ENCODE measurements at places on chromosomes 1 and 21. TPM values are rescaled to one million over a fixed set of nuclear protein-coding genes. Genes with fewer than 3 reads are reported as not detected.
A peak's percentile ranks its signal among the peaks of the same experiment; 100 is the strongest.

GRCh38 chr1:36918604-36919003, 115.7 kb downstream of the GRIK3 start:
- H3K36me3 ChIP-seq = no peaks in the 10 kb centered on the region
- peaks cover 20% of the 10 kb centered on the region for H3K27me3 ChIP-seq
- no peak for DNase-seq
- no peak overlapping the region for H3K27ac ChIP-seq
- H3K4me1 ChIP-seq = no peaks in the 10 kb centered on the region
- no peak overlapping the region for H3K4me3 ChIP-seq

GRCh38 chr21:37039411-37040075, 33.0 kb downstream of the RIPPLY3 start:
- H3K4me1 ChIP-seq = no peaks in the 10 kb centered on the region
- no peaks in the 10 kb centered on the region for H3K36me3 ChIP-seq
- no peak overlapping the region for H3K4me3 ChIP-seq
- no peak overlapping the region for H3K27ac ChIP-seq

GRCh38 chr1:203178083-203178482, 2.5 kb upstream of the MYBPH start:
- no peak for DNase-seq
- H3K27ac ChIP-seq = peak overlapping the region; percentile 60
- H3K36me3 ChIP-seq = no peaks in the 10 kb centered on the region
- H3K4me3 ChIP-seq = no peak overlapping the region

DNA sequence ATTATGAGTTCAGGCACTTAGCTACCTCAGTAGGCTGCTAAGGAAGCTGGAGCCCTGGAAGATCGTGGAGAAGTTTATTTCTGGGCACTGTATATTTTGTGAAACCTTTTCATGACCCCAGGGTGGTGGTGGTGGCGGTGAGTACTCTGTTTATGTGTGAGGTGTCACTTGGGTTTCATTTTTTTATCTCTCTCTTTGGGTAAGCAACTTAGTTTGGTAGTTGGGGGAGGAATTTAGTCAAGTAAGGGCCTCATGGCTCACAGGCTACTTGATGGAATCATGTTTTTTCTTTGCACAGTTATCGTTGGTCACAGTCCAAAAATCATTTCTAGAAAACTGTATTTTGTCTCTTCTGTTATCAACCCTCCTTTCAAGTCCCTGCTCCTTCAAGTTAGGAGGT, 33.9 kb downstream of the C1orf141 start:
- H3K27ac ChIP-seq = peak overlapping the region; percentile 8
- H3K4me3 ChIP-seq = no peak overlapping the region
- H3K27me3 ChIP-seq = no peaks in the 10 kb centered on the region
- no peak for DNase-seq
- peaks cover 30% of the 10 kb centered on the region for H3K4me1 ChIP-seq

DNA sequence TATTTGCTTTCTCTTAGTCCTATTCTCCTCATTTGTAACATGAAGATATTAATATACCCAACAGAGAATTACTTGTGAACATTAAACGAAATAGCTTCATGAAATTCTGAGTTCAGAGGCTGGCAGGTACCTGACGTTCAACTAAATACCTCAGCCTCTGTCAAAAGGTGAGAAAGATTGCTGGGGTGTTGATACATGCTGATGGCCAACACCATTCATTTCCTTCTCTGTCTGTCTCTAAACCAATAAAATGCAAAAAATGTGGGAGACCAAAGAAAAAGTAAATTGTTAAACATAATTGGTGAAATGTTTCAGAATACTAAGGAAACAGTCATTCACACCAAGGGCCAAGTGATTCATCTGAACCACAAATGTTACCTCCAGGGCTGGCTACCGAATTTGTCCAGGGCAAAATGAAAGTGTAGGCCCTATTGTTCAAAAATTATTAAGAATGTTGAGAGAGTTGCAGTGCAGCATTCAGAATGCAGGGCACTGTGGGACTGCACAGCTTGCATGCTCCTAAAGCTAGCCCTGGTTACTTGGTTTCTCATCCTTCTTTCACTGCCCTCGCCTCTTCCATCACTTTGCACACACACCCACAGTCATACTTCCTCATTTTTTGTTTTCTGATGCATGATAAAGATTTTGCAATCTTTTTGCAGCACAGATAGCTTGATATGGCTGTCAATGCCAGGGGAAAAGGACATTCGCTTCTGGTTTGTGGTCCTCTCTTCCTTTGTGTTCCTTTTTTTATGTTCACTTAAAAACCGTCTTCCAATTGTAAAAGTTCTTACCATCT, 414.3 kb upstream of the NR5A2 start:
- H3K4me3 ChIP-seq = no peak overlapping the region
- H3K4me1 ChIP-seq = peaks cover 13% of the 10 kb centered on the region
- no peaks in the 10 kb centered on the region for H3K27me3 ChIP-seq
- H3K27ac ChIP-seq = no peak overlapping the region
- DNase-seq = no peak
- no peaks in the 10 kb centered on the region for H3K36me3 ChIP-seq

DNA sequence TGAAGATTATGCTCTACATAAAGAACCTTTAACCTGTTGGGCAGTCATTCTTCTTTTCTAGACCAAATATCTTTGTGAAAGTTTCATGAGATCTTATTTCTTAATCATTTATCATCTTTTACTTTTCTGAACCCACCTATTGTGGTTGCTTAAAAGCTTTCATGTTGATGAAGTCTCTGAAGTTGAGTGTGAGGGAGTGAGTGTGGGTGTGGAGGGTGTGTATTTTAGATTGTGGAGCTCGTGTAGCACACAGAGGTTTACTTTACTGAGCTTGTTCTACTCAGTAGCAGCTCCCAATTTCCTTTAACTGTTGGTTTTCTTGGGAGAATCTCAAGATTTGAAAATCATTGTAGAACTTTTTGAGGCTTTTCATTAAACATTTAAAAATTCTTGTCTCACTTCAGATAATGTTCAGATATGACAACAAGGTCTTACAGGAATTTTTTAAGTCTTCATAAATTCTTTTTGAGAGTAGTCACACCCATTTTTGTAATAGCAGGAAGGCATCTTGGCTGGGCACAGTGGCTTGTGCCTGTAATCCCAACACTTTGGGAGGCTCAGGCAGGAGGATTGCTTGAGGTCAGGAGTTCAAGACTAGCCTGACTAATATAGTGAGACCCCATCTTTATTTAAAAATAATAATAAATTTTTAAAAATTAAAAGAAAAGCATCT, 17.0 kb downstream of the SRRM1 start:
- H3K4me1 ChIP-seq = peaks cover 7% of the 10 kb centered on the region
- H3K36me3 ChIP-seq = peaks cover 43% of the 10 kb centered on the region
- no peak overlapping the region for H3K4me3 ChIP-seq
- no peak for DNase-seq
- H3K27me3 ChIP-seq = no peaks in the 10 kb centered on the region
- H3K27ac ChIP-seq = peak overlapping the region; percentile 88

GRCh38 chr1:36279110-36279788, 26.9 kb upstream of the SH3D21 start:
- no peaks in the 10 kb centered on the region for H3K27me3 ChIP-seq
- H3K36me3 ChIP-seq = peaks cover 11% of the 10 kb centered on the region
- peaks cover 4% of the 10 kb centered on the region for H3K4me1 ChIP-seq

GRCh38 chr1:228891272-228892034, 156.2 kb downstream of the RHOU start:
- peak overlapping the region; percentile 68 for H3K27ac ChIP-seq
- H3K27me3 ChIP-seq = no peaks in the 10 kb centered on the region
- H3K36me3 ChIP-seq = peaks cover 1% of the 10 kb centered on the region
- no peak for DNase-seq
- peaks cover 27% of the 10 kb centered on the region for H3K4me1 ChIP-seq

GRCh38 chr1:162011337-162012012, 12.2 kb downstream of the OLFML2B start:
- H3K27ac ChIP-seq = no peak overlapping the region
- H3K36me3 ChIP-seq = peaks cover 1% of the 10 kb centered on the region
- no peaks in the 10 kb centered on the region for H3K4me1 ChIP-seq
- H3K27me3 ChIP-seq = peaks cover 13% of the 10 kb centered on the region

- no peaks in the 10 kb centered on the region for H3K36me3 ChIP-seq
- peaks cover 5% of the 10 kb centered on the region for H3K4me1 ChIP-seq
- no peaks in the 10 kb centered on the region for H3K27me3 ChIP-seq
- no peak overlapping the region for H3K4me3 ChIP-seq
Observed at GRCh38 chr1:240234485-240235210, 143.0 kb downstream of the FMN2 start.

GRCh38 chr1:223012938-223013337, 130.1 kb downstream of the TLR5 start:
- no peaks in the 10 kb centered on the region for H3K27me3 ChIP-seq
- H3K27ac ChIP-seq = no peak overlapping the region
- DNase-seq = no peak
- H3K4me3 ChIP-seq = no peak overlapping the region

DNA sequence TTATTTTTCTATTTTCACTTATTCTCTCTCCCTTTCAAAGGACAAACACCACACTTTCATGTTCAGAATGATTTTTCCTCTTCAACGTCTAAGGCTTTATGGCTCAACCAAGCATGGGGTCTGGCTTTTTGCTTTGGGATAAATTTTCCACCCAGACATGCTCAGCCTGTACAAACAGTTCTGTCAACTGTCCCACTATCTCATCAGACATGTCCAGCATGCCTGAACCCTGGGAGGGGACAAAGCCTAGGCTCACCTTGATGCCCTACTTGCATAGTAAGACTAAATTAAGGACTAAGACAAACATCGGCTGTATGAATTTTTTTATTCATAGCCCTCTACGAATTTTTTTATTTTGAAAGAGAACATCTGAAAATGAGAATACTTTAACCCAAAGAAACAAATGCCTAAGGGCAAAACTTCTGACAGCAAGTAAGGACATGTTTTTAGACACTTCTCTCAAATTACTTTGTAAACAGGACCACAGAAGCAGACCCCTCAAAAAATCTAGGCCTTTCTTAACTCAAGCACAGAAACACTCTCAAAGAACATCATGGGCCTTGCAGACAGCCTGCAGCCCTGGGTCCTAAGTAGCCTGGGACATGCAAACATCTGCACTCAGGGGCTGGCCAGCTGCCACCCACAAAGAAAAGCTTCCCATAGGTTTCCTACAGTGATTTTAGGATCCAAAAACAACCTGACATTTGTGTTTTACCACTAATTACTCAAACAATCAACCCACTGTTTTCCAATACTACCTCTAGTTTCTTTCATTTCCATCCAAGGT, 72.3 kb upstream of the PALMD start:
- DNase-seq = no peak
- H3K4me1 ChIP-seq = peaks cover 5% of the 10 kb centered on the region
- no peaks in the 10 kb centered on the region for H3K36me3 ChIP-seq
- no peak overlapping the region for H3K4me3 ChIP-seq
- H3K27me3 ChIP-seq = peaks cover 7% of the 10 kb centered on the region

DNA sequence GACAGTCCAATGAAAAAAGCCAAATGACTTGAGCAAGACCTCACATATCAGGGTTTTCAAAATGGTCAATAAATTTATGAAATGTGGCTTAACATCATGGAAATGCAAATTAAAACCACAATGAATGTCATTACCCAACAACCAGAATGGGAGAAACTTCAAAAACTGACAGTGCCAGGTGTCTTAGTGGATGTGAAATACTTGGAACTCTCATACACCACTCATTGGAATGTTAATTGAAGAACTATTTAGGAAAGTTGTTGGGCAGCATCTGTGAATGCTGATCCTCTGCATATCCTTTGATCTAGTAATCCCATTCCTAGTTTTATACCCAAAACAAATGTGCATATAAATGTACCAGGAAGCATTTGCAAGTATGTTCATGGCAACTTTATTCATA, 19.2 kb upstream of the BACH1 start:
- H3K4me3 ChIP-seq = no peak overlapping the region
- no peaks in the 10 kb centered on the region for H3K27me3 ChIP-seq
- no peak overlapping the region for H3K27ac ChIP-seq
- no peaks in the 10 kb centered on the region for H3K36me3 ChIP-seq

CNST gene
- total RNA-seq = 21.0 TPM

GLIS1 gene
- 1.1 TPM for total RNA-seq

CFHR1 gene
- total RNA-seq = 0.45 TPM

Measured in mesothelial cell of epicardium (in vitro differentiated cells).